ENCODE measurements at places on chromosomes 1 and 21. TPM values are rescaled to one million over a fixed set of nuclear protein-coding genes. Genes with fewer than 3 reads are reported as not detected.

The RPTN gene
- total RNA-seq: not detected

The CFHR5 gene
- not detected for total RNA-seq

The ZFP69B gene
- 5.2 TPM for total RNA-seq

GRCh38 chr21:45262616-45263015 lies 25.1 kb downstream of the POFUT2 start:
- no peak for DNase-seq

- DNase-seq: no peak
Observed at GRCh38 chr1:116299248-116299647, 73.8 kb upstream of the ATP1A1 start.

DNA sequence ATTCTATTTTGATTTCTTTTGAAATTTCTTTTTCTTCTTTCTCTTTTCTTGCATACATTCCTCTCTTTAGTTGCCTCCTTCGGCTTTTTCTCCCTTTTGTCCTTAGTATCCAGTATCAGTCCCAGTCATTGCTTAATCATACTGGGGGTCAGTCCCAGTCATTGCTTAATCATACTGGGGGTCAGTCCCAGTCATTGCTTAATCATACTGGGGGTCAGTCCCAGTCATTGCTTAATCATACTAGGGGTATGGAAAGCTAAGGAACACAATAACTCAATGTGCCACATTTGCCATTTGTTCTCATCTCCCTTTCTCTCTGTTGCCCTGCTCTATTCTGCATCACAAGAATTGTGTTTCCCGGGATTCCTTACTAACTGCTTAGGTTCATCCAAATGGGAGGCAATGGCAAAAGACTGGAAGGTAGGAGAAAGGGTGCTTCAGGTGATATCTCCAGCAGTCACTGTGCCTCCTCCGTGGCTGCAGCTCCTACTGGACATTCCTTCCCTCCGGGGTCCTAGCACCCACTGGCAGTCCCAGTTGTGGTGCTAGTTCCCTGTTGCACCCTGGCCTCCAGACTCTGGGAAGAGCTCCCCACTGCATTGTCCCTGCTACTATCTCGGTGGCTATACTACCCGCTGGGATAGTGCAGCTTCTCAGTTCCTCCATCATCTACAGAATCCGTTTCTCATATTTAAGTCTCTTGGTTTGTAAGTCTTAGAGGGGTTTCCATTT lies 32.6 kb upstream of the LAMC1 start:
- no peak for DNase-seq

DNA sequence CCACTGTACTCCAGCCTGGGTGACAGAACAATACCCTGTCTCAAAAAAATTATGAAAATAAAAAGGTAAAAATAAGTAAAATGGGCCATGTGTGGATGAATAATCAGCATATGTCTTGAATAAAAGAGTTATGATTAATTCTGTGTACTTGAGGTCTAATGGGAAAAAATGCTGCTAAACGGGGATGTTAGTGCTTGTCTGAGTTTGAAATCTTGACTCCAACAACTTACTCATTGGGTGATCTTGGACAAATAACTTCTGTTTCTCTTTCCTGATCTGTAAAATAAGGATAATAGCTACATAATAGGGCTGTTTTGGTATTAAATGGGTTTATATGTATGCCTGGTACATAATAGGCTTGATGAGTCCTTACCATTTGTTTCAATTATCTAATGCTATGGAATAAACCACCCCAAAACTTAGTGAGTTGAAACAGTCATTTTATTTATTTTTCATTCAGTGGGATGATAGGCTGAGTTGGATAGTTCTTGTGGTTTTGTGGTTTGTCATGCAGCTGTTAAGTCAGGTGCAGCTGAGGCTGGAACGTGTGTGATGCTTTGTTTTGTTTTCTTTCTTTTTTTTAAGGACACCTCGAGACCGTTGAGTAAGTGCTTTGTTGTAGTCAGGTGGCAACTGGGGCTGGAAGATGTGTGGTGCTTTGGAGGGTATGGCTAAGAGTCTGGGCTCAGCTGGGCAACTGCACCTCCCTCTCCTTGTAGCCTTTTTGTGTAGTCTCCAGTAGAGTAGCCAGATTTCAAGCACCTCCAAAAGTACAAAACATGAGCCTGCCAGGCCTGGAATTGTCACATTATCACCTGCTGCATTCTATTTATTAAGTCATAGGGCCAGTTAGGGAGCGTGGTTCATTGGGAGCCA lies 4.9 kb downstream of the MDM4 start:
- DNase-seq: peak; percentile 44

- no peak for DNase-seq
Observed at GRCh38 chr1:67942274-67942673, 108.2 kb downstream of the DIRAS3 start.

GRCh38 chr1:241485554-241485992 lies 34.0 kb downstream of the FH start:
- peak; percentile 21 for DNase-seq

DNA sequence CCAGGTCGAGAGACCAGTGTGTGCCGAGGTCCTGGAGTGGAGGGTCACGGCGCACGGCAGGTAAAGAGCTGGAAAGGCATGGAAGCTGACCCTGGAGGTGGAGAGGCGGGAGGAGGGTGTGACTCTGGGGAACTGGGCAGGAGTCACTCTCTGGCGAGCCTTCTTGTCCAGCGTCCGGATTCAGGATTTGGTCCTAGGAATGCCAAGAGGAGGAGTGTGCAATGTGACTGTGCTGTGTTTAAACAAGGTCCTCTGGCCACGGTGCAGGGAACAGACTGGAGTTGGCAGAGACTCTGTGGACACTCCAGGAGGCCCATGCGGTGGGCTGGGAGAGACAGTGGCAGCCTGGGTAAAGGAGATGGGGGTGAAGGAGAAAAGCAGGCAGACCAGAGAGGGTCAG lies 64.2 kb upstream of the CASZ1 start:
- no peak for DNase-seq

- DNase-seq: no peak
Observed at GRCh38 chr1:236808005-236808404, 12.9 kb downstream of the MTR start.

DNA sequence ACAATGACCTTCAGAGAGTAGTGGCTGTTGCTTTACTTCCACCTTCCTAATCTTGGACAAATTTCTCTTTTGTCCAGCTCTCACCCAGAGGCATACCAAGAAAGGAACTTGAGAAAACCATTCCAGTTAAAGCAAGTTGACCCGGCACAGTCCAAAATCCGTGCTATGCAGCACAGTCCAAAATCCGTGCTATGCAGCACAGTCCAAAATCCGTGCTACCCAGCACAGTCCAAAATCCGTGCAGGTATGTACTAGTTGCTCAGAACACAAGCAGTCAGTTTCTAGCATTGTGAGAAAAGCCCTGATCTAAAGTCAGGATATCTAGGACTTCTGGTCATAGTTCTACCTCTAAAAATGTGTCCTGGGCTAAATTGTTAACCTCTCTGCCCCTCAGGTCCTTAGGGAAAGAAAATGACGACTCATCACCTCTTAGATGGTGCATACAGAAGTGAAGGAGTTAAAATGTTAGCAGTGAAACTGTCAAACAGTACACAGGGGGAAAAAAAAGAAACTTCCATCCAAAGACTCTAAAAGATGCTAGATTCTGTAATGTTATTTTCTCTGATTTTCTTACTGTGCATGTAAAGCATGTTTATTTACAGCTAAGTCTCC lies 40.3 kb upstream of the ENAH start:
- DNase-seq: no peak

DNA sequence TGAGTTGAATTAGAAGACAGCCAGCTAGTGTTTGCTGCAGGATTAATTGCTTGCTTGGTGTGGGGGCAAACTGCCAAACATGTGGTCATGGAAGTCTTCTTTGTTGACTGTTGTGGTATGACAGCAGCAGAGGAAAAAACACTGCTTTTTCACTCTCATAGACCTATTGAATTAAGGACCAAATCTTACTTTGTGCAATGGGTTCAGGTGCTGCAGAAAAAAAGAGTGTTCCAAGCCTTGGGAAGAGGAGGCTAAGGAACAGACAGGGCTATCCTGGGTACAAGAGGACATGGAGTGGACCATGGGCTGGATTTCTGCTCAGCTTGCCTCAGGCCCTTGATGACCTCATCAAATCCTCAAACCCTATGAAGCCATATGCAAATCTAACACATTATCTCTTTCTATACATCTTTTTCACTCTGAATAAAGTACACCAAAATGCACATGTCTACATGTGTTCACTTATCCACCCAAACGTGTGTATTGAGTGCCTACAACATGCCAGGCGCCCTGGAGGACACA lies 61.5 kb downstream of the SIPA1L2 start:
- DNase-seq: peak; percentile 35

GRCh38 chr1:63886340-63886739 lies 112.5 kb downstream of the ROR1 start:
- no peak for DNase-seq

- no peak for DNase-seq
Observed at GRCh38 chr1:211551638-211552460, 27.1 kb downstream of the SLC30A1 start.

GRCh38 chr1:32005522-32005921 lies 8.1 kb upstream of the KHDRBS1 start:
- DNase-seq: no peak

Measured in H4 (cell line).